ENCODE measurements at places on chromosomes 13 and 19.

- no peak for DNase-seq
These were observed 5.2 kb upstream of the MLNR start for GRCh38 chr13:49214917-49215376.

DNA sequence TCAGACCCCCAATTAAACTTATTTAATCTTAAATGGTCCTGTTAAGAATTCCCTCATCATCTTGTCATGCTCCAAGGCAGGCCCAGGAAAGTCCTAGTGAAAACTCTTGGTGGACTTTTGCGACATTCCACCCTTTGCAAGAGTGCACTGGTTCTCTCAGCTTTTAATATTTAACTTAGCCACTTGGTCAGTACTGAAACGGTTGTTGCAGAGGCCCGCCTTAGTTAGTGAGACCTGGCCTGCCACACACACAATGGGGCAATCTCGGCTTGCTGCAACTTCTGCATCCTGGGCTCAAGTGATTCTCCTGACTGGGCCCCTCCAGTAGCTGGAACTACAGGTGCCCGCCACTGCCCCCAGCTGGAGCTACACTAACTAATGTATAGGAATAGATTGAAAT, 1366.0 kb downstream of the UQCRFS1 start:
- DNase-seq: no peak

- no peak for DNase-seq
These were observed 2.9 kb downstream of the CILP2 start for GRCh38 chr19:19540715-19541515.

- no peak for DNase-seq
These were observed 2.7 kb downstream of the PSG8 start for GRCh38 chr19:42762789-42763188.

DNA sequence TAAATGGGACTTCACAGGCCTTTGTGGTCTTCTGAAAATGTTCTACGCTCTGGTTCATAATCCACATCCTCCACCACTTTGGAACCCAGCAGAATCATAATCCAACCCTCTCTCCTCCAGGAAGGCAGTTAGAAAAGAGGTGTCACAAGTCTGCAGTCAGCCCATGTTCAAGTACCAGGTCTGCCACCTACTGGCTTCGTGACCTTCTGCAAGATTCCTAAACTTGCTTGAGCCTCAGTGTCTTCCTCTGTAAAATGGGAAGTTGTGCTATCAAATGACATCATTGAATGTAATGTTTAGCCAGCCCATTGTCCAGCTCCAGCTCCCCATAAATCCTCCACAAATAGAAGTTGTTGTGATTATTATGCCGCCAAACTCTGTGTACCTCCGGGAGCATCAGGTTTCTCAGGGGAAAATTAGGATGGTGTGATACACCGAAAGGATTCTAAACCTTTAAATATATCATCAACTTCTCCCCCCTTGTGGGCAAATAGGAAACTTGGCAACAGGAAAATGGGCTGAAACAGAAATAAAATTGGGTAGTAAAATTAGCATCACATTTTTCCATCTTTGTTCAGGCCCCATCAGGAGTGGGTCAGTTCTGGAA, 109.7 kb downstream of the NUFIP1 start:
- peak; percentile 64 for DNase-seq

DNA sequence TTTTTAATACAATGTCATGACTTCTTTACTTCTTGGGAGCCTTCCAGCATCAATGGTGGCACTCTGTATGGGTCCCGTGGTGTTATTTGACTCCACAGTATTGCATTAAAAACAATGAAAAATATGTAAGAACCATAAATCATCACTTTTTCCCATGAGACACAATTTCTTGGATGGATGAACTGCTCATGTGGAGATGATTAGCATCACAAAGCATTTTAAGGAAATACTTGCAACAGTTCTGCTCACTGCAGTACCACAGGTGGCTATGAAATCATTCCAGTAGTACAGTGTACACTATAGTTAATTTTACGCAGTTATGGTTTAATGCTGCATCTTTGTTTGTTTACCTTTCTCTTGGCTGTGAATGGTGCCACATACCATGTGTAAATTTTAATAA, 37.2 kb upstream of the C1QTNF9B start:
- DNase-seq: no peak

DNA sequence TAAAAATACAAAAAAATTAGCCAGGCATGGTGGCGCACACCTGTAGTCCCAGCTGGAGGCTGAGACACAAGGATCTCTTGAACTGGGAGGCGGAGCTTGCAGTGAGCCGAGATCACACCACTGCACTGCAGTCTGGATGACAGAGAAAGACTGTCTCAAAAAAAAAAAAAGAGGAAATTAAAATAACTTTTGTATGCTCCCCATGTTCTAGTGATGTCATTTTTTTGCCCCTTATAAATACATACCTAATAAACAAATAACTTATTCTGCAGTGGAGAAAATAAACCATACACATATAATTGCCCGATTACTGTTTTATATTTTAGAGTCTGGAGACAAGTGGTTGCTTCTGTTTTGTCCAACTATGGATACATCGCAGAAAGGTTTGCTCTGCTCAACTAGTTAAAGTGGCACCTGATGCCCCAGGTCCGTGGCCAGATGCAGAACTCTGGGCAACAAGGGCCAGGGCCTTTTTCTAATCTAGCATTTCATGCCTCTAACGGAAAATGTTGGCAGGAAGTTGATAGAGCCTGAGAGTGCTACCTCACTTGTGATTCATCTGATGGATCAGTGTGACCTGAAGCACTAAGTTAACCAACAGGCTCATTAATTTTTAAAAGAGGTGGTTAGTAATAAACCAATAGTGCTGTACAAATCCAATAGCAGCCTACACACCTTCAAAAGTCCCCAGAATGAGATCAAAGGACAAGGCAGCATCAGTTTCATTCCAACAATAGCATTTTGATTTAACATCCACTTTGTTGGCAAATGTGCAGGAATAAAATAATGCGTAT, 18.8 kb downstream of the UBE2L5 start:
- DNase-seq: peak; percentile 21

GRCh38 chr13:108315273-108315672, 45.8 kb downstream of the TNFSF13B start:
- no peak for DNase-seq

DNA sequence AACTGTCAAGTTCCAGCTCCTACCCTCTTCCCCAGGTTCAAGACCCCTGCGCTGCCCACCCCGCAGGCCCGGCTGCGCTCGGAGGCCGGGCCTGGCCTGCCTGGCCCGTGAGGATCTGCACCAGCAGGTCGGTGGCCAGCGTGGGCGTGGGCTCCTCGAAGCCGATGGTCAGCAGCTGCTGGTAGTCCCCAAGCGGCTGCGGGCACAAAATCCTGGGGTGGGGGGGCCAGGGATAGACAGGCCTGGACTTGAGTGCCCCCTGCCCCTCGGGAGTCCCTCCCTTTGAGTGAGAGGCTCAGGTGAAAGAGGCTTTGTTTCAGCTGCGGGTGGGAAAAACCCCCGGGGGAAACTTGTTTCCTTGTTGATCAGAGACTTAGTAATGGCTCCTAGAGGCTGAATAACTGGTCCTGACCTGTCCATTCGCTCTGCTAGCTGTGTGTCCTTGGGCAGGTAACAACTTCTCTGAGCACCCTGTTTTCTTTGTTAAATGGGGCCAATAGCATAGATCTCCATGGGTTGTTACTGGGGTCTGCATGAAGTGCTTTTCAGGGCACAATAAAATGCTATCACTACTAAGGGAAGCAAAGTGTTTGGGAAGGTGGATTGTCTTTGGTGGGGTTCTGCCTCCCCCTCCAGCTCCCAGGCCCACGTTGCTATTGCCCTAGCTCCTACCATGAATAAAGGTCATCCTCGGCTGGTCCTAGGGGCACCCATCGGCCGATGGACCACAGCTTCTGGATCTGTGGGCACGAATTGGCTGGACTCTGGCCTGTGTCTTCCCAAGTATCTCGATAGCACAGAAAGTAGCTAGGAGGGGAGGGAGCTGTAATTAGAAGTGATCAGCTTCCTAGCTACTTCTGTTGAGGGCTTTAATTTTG, 3.5 kb downstream of the C19orf67 start:
- peak; percentile 44 for DNase-seq

- DNase-seq: no peak
These were observed 2.8 kb upstream of the CERS4 start for GRCh38 chr19:8206147-8207087.

- DNase-seq: no peak
These were observed 22.4 kb upstream of the BRD4 start for GRCh38 chr19:15354566-15355296.

DNA sequence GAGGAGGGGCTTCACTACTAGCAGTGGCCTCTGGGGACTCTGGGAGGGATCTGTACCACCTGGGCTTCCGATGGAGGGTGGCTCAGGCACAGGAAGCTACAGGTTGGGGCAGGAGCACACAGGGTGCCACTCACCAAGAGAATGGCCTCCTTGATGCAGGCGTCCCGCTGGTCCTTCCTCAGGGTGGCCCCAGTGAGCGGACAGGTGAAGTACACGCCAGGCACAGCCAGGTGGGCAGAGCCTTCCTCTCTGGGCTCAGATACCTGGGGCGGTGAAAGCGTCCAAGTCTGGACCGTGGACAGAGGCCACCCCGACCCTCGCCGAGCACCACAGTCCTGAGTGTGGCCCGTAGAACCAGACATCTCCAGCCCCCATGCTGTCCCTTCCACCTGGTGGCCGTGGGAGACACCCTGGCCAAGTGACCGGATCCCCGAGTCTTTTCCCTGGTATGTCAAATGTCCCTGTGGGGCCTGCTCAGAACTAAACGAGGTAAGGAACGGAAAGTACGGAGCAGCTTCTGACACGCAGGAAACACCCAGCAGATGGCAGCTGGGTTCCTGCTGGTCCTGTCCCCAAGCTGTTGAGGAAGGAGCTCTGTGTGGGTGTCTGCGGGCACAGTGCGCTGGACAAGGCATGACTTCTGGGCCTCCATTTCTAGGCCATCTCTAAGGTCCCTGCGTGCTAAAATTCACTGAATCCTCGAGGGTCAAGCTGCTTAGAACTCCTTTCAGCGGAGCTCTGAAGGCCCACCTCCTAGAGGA, 5.2 kb downstream of the UBXN6 start:
- no peak for DNase-seq

DNA sequence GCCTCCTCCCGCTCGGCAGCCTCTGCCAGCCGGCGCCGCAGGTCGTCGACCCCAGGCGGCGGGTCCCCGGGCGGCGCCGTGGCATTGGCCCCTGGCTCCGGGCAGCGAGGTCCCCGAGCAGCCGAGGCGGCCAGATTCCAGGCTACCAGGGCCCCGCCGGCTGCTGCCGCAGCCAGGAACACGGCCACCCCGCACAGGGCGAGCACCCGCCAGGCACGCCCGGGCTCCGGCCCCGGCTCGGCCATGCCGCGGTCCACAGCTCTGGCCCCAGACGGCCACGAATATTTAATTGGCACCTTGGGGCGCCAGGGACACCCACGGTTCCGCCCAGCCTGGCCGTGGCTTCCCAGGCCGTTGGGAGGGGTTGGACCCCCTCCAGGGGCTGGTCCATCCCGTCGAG, at the start of gene CCDC194:
CCDC194 (minus strand) TSS at position 283 of the 400 bp plus-strand sequence; CDS start at position 245, 38 bp downstream.
- no peak for DNase-seq

GRCh38 chr13:50422181-50423148, 407.2 kb downstream of the KCNRG start:
- no peak for DNase-seq

DNA sequence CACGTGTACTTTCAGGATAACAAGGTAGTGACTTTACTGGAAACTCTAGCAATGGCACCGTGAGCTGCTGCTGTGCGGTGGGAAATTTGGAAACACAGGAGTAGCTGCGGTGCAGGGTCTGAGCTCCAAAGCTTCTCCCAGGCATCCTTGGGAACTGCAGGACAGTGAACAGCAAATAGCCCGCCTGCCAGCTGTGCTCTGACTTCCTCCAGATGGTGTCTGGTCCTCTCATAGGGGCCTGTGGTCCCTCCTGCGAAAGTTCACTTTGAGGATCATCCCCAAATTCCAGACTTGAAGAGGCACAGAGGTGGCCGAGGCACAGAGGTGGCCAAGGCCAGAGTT, 287.3 kb upstream of the MAB21L1 start:
- no peak for DNase-seq

DNA sequence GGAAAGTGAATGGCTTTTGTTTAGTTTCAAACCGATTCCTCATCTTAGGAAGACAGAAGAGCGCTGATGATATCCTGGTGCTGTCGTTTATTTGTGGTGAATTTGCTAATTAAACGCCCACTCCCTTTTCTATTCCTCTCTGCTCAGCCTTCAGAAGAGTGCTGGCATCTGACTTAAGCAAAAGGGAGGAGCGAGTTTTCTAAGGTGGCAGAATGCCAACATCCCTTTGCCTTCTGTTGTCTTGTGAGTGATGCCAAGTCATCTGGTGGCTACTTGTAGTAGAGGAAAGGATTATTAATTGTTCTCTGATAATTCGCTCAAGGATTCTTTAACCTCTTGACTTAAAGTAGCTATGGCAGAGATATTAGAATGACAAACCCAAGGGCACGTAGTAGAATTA, 68.1 kb downstream of the ERCC5 start:
- DNase-seq: no peak

- DNase-seq: no peak
These were observed 79.5 kb downstream of the MYO16 start for GRCh38 chr13:108708921-108709320.

DNA sequence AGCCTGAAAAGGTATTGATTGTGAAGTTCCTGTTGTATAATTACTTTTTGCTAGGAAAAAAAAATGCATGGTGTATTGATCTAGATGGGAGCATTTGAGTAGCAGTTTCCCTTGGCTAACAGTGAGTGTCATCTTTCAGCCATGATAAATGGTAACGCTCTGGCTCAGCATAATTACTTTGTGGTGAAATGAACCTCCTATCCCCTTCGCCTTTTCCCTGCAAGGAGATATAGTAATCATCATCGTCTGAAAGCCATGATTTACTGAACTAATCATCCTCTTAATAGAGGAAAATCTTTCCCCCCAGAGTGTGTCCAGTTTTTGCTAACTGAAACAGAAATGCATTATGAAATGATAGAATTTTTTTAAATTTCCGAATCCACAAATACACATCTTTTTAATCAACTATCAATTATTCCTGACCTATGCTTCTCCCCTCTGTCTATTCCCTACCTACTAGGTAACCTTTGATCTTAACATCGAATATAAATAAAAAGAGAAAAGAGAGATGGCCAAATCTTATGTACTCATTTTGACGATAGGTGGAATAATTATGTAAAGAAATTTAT, 88.7 kb downstream of the MAB21L1 start:
- DNase-seq: no peak

DNA sequence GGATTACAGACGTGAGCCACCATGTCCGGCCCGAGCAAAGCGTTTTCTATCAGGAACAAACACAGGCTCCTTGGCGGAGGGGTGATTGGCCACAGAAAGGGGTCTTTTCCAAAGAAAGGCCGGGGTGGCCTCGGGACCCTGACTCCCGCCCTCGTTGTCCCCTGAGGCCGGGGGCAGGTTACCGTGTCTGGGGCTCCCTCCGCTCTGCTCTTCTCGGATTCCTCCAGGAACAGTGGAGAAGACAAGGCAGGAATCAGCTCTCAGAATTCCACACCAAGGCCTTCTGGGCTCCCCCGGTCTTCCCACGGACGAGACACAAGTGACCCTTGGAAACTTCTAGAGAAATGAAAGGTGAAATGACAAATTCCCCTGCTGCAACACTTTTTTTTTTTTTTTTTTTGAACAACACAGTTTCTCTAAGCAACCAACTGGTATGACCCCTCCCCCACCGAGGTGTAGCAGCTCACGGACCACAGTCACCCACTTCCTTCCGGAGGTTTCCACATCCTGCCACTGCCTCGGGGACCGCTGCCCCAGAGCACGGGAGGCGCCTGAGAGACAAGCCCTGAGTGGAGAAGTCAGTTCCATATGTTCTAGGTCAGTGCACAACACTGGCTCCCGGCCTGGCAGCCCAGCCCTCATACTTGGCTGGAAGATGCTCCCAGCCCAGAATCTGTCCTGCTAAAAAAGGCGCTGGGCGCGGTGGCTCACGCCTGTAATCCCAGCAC, 11.0 kb downstream of the MOB3A start:
- no peak for DNase-seq

Data from RKO (cell line).